ENCODE measurements at places on chromosomes 1 and 21.

DNA sequence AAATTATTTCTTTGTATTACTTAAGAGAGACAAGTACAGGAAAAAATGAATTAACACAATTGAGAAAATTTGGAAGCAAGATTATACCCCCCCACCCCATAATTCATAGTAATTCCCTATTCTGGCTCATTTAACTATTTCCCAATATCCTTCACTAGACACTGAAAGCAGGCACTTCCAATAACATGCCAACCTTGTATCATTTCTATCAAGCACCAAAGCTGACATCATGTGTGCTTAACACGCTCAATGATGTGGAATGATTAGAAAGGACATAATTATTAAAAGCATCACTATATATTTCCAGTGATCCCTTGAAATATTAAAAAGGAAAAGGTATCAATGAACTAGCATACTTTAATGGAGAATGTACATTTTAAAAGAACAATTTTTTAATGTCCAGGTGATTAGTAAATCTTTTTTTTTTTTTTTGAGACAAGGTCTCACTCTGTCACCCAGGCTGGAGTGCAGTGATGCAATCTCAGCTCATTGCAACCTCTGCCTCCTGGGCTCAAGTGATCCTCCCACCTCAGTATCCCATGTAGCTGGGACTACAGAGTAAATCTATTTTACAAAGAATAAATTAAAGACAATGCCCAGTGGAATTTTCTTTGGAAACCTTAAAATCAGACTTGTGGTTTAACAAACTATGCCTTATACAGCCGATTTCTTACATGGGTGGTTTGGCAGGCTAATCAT lies 443.9 kb downstream of the DSCAM start:
- no peak for DNase-seq

DNA sequence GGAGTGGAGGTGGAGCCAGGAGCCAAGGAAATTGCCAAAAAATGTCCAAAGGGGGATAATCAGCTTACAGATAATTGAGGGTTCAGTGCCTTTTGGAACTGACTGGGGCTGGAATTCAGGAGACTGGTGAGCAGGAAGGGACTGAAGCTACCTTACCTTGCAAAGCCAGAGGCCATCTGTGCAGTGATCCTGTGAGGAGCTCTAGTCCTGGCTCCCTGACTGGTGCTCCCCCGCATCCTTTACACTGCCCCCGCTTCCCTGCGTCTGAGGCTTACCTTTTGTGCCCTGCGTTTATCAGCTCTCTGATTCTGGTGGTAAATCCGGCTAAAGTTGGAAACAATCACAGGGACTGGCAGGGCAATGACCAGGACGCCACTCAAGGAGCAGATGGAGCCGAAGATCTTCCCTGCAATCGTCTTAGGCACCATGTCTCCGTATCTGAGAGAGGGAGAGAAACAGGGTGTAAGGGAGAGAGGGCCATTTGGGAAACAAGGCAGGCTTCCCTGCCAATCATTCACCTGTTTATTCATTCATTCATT lies 31.0 kb downstream of the DDX20 start:
- no peak for DNase-seq

GRCh38 chr1:193884848-193885558 lies 698.6 kb upstream of the B3GALT2 start:
- DNase-seq = no peak

DNA sequence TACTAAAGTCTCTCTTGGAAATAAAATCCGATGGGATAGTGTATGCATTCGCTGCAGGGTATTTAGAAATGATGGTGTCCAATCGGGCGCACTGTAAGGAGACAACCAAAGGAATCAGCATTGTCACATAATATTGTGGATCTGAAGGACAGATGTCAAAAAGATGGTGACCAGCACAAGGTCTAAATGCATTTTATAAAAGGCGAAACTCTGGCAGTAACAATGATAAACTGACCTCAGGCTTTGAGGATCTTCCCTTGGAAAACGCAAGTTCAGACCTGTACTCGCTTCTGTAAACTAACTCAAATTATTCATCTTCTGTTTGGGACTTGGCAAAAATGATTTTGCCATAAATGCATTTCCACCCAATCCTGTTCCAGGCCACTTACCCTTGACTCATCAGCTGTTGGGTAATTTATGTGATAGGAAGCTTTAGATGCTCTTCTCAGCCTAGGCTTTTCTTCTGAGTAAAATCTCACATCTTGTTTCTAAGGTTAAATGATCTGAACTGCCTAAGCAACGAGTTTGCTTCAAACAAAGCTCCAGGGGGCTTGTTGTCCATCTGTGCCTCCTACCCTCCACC lies 33.8 kb downstream of the STPG1 start:
- DNase-seq = no peak

GRCh38 chr1:113259988-113260387 lies 130.3 kb upstream of the MAGI3 start:
- DNase-seq = no peak

- DNase-seq = no peak
These were observed 457.8 kb upstream of the DAB1 start for GRCh38 chr1:57881639-57882038.

GRCh38 chr1:82227306-82228095 lies 426.8 kb downstream of the ADGRL2 start:
- DNase-seq = peak; percentile 37

- no peak for DNase-seq
These were observed 90.7 kb upstream of the CSF3R start for GRCh38 chr1:36573445-36573844.

GRCh38 chr1:38047603-38048141 lies 1.1 kb upstream of the POU3F1 start:
- DNase-seq = no peak

GRCh38 chr1:221149111-221149510 lies 269.9 kb downstream of the HLX start:
- peak; percentile 33 for DNase-seq

- DNase-seq = no peak
These were observed 392 bp upstream of the TAGLN2 start for GRCh38 chr1:159925719-159926078.

- no peak for DNase-seq
These were observed 128.1 kb upstream of the JUN start for GRCh38 chr1:58911841-58912499.

- no peak for DNase-seq
These were observed 282.1 kb downstream of the RPS6KC1 start for GRCh38 chr1:213333121-213333520.

DNA sequence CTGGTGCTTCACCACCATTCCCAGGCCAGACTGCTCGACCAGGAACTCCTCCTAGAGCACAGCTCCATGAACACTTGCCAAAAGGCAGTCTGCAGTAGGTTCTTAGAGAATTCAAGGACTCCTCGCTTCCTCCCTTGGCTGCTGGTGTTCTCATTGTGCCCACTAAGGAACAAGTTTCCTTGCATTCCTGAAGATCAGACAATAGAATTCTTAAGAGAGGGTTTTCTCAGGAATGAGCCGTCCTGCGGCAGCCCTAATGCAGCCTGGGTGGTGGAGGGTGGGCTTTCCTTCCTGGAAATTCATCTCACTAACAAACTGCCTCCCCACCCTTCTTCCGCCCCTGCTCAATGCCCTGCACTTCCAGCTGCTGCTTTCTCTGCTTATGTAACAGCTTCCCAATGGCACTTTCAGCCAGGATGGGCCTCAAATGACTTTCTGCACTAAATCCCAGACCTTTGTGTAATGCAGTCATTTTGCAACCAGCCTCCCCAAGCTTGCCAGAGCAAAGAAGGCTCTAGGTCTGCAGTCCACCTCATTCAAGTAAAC lies 287.9 kb downstream of the PLPP3 start:
- peak; percentile 35 for DNase-seq

GRCh38 chr1:39063775-39064174 lies 37.6 kb downstream of the NDUFS5 start:
- no peak for DNase-seq

GRCh38 chr1:2493691-2494322 lies 17.7 kb downstream of the PLCH2 start:
- no peak for DNase-seq

DNA sequence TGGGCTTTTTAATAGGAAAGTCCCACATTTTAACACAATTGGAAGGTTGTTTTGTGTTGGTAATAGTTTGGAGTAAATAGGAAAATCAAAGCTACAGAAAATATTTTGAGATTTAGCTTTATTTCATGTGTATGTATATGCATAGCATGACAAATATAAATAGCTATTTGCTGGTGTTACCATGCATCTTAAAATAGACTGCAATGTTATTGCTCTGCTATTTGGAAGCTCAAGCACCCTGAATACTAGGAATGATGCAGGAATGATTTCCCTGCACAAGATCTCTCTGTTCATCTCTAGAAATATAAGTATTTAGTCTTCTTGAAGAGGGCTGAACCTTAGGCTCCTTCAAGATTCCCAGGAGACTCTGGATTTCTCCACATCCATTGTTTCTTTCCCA lies 268.3 kb upstream of the POGK start:
- DNase-seq = no peak

DNA sequence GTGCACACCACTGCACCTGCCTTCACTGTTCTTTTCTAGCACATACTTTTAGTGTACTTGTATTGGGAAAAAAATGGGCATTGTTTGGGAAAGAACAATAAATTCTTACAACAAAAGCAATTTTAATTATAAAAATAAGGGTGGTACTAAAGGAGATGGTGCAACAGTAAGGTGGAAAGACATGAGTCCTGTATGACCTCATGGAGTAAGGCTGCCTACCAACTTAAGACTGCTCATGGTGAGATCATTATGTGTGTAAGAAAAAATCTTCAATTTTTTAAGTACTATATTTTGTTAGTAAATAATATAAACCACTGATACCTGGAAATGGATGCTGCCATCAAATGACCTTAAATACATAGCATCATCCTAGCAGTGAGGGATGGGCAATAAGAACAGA lies 29.6 kb upstream of the PHGDH start:
- no peak for DNase-seq

- no peak for DNase-seq
These were observed 525.7 kb downstream of the NPHP4 start for GRCh38 chr1:5466487-5466886.

DNA sequence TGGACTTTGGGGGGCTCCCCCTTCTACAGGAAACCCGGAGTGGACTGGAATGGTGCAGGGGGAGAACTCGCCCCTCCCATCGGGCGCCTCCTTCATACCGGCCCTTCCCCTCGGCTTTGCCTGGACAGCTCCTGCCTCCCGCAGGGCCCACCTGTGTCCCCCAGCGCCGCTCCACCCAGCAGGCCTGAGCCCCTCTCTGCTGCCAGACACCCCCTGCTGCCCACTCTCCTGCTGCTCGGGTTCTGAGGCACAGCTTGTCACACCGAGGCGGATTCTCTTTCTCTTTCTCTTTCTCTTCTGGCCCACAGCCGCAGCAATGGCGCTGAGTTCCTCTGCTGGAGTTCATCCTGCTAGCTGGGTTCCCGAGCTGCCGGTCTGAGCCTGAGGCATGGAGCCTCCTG lies at the start of gene TNFRSF14:
TSS of gene TNFRSF14 (plus strand) at position 95 of the 401 bp plus-strand sequence. CDS start at position 389, 294 bp downstream.
- DNase-seq = peak; percentile 53

- no peak for DNase-seq
These were observed 2.4 kb upstream of the IKBKE start for GRCh38 chr1:206467915-206468314.

DNA sequence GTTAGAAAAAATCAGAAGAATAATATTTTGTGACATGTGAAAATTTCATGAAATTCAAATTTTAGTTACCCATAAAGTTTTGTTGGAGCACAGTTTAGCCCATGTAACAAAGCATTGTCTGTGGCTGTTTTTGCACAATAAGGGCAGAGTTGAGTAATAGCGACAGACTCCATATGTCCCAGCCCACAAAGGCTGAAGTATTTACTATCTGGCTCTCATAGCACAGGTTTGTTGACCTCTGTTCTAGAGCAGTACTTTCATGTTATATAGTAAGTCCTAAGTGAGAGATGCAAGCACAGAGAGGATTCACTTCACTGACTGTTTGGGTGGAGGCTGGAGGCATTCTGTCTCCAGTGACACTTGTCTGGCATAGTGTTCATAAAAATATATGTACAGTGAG lies 6.8 kb downstream of the LAMC1 start:
- DNase-seq = no peak

- DNase-seq = peak; percentile 74
These were observed 386.3 kb downstream of the DISC1 start for GRCh38 chr1:232012773-232013386.

- DNase-seq = no peak
These were observed 256.2 kb downstream of the DISC1 start for GRCh38 chr1:231882790-231883189.

DNA sequence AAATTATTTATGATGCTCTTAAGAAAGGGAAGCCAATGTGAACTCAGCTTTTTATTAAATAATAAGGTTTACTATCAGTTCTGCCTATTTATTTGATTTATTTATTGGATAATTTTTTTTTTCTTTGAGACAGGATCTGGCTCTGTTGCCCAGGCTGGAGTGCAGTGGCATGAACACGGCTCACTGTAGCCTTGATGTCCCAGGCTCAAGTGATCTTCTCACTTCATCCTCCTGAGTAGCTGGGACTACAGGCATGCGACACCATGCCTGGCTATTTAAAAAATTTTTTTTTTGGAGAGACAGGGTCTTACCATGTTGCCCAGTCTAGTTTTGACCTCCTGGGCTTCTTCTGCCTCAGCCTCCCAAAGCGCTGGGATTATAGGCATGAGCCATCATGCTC lies 21.0 kb upstream of the DNAJC28 start:
- no peak for DNase-seq

DNA sequence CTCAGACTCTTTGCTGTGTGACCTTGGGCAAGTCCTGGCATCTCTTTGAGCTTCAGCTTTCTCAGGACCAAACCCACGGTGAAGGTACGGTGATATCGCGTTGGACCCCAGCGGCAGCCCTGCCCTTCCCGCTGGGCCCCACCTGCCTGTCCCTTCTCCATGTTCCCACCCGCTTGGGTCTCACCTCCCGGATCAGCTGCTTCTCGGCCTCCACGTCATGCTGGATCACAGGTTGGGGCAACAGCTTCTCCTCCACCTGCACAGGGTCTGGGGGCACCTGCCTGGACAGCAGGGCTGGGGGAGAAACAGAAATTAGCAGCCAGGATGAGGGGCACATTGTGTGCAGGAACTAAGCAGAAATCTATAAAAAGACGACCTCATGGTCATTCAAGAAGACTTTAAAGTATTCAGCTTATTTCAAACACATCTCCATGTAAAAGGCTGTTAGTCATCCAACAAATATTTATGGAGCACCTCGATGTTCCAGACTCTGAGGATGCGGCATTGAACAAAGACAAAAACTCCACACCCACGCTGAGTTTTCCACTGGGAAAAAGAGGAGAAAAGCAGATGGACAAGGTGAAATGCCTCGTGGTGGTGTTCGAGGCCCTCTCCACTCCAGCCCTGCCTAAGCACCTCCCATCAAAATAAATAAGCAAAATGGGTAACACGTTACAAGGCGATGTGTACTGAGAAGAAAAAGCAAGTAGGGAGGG lies 19.5 kb downstream of the KIF17 start:
- no peak for DNase-seq

GRCh38 chr1:51070640-51071039 lies 31.4 kb upstream of the C1orf185 start:
- DNase-seq = no peak

GRCh38 chr1:204073837-204074273 lies 940 bp downstream of the SOX13 start:
- no peak for DNase-seq

Measured in right lung (tissue), 10 donors.